Activated CD8-positive, alpha-beta T cell treated with anti-CD3 and anti-CD28 coated beads for 36 hours (primary cell): ENCODE measurements at places on chromosomes 7 and 10.

DNA sequence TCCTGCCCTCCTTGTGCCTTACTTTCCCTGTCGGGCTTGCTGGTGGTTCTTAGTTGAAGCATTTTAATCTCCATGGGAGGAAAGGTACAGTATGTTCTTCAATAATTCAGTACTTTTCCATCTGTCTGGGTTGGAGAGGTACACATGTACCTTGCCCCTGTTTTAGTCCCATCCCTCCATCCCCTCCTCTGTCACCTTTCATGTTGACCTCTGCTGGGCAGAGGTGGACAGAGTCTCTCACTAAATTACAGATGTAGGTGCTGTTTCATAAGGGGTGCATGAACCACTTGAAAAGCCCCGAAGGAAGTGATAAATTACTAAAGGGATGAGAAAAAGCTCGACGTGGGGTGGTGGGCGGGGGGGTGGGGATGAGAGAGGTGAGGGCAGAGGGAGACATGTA is 5.4 kb downstream of the AGFG2 start:
- no peak for DNase-seq

GRCh38 chr10:112959207-112959838 is 9.3 kb downstream of the TCF7L2 start:
- DNase-seq = no peak

DNA sequence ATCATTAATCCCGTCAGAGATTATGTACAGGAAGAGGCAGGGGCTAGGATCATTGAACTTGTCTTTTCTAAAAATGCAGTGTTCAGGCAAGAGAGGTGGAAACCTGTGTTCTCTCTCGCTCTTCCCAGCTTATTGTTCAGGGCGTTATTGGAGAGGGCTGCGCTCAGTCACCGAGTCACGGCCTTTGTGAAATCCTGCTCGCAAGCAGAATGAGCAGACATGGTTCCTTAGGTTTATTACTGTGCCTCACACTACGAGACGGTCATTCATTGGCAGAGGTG is 631 bp upstream of the PRKRIP1 start:
- DNase-seq = no peak

DNA sequence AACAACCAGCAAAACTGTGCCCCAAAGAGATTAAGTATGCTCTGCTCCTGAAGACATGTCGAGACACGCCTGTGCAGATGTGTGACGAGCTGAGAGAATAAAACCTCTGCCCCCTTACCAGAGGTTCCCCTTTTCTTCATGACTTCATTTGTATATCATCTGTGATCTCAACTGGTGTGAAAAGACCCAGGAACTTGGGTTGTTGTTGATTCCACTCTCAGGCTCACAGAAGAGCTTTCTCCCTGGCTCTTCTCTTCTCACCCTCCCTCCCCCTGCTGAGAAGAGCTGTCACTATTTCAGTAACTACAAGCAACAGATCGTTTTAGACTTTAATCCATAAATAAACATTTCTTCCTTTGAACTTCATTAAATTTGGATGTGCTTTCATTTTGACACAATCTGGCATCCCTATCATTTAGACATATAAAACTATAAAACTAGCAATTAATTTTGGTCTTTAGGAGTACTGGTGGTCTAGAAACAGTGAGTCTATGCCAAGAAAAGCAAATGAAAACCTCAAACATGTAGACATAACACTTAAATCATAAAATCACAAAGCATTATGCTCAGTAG is 179.3 kb upstream of the FZD8 start:
- no peak for DNase-seq

GRCh38 chr10:30481603-30482002 is 47.6 kb downstream of the MAP3K8 start:
- DNase-seq = no peak

GRCh38 chr7:133252506-133252857 is 396 bp upstream of the EXOC4 start:
- no peak for DNase-seq

DNA sequence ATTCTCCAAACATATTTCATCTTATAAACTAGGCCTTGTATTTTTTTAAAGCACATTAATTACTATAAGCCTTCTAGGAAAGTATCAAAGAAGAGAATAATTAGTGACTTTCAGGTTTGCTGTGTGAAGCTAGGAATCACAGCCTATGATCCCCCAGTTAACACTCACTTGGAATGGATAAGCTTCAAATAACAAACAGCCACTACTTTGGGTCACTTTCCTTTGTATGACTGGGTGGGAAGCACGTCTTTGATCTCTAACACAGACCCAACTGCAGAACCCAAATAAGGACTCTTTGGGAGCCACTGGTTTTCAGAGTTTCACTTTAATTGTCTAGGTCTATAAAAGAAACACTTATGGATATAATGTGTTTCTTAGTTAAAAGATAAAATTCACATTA is 769.3 kb downstream of the MAGI2 start:
- DNase-seq = no peak

DNA sequence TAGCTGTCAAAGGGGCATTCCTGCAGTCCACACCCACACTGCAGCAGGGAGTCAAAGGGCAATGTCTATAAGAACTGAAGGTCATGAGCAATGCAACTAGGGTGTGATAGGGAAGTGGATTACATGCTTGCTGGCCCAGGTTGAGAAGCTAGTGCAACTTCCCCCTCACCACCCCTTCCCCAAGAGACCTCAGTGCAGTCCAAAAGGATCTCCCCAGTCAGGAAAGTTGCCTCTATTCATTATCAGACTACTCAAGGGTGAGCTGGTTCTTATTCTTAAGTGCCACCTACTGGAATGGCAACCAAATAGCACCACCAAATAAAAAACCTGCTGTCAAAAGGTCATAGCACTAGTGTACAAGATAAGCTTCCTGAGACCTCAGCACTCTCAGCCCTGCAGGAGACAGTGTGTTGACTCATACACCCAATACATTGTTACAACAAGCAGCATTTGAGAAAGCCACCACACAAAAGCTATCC is 28.2 kb downstream of the MTERF1 start:
- no peak for DNase-seq

GRCh38 chr10:36373424-36374096 is 731.5 kb upstream of the FZD8 start:
- DNase-seq = no peak

DNA sequence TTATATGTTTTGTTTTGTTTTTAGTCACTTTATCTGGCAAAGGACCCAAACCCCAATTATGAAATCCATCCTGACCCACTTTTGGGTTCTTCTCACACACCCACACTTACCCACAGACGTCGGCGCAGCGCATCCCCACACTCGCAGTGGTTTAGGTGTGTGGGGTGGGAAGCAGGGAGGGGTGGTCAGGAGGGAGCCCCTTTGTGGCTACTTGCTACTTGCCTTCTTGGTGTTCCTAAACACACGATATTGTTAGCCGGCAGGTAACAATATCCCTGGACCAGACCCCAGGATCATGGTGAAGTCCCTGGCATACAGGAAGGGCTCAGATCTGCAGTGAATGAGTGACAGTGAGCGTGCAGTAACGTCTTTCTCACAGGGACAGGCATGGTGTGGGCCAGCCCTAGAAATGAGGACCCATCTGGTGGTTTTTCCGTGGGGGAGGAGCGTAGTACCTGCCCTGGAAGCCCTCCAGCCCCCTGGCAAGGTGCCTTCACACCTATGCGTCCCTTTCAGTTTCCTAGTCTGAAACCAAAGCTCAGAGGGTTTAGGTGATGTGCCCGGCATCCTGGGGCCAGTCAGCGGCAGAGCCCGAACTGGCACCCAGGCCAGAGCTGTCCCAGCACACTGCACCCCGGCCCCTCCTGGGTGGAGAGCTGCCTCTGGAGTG is 4.4 kb downstream of the SPOCK2 start:
- DNase-seq = peak; percentile 87

- DNase-seq = no peak
These were observed 283.7 kb upstream of the FZD1 start for GRCh38 chr7:90980545-90980944.

DNA sequence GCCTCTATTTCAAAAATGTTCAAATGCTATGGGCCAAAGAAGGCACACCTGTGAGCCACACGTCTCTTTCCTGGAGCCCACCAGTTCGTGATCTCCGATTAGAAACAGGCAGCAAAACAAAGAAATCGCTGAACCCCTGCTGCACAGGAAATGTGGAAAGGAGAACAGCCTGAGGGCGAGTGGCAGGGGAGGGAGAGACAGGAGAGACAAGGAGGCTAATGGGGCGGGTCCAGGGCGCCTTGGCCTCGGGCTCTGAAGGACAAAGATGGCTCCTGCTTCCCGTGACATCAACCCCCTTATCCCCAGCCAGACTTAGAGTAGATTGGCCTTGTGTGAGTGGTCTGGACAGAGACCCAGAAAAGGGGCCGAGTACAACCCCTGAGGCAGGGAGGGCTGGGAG is 62.4 kb upstream of the DOCK1 start:
- DNase-seq = no peak

DNA sequence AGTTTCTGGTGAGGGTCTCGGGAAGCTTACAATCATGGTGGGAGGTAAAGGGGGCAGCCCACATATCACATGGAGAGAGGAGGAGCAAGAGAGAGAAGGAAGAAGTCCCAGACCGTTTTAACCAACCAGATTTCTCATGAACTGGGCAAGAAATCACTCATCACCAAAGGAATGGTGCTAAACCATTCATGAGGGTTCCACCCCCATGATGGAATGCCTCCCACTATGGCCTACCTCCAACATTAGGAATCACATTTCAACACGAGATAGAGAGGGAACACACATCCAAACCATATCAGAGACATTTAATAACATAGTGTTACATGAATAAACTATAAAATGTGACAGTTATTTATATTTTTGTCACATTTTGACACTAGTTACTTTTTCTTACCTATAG is 214.8 kb upstream of the MAGI2 start:
- DNase-seq = no peak

- no peak for DNase-seq
These were observed 17.3 kb downstream of the SRGN start for GRCh38 chr10:69104994-69105790.

DNA sequence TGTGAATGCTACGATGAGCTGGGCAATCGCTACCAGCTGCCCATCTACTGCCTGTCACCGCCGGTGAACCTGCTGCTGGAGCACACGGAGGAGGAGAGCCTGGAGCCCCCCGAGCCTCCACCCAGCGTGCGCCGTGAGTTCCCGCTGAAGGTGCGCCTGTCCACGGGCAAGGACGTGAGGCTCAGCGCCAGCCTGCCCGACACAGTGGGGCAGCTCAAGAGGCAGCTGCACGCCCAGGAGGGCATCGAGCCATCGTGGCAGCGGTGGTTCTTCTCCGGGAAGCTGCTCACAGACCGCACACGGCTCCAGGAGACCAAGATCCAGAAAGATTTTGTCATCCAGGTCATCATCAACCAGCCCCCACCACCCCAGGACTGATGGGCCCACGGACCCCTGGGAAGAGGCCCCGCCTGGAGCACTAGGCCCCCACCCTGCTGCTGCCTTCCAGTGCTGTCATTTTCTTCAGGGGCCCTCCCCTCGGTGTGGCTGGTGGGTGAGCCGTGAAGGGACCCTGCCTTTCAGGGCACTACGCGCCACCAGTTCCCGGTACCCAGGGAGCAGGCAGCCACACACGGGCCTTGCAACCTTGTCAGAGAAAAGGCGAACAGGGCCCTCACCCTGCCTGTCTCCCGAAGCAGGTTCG is 2.3 kb upstream of the ANKRD2 start:
- no peak for DNase-seq

GRCh38 chr10:10499839-10500238 is 517.8 kb upstream of the CELF2 start:
- no peak for DNase-seq

DNA sequence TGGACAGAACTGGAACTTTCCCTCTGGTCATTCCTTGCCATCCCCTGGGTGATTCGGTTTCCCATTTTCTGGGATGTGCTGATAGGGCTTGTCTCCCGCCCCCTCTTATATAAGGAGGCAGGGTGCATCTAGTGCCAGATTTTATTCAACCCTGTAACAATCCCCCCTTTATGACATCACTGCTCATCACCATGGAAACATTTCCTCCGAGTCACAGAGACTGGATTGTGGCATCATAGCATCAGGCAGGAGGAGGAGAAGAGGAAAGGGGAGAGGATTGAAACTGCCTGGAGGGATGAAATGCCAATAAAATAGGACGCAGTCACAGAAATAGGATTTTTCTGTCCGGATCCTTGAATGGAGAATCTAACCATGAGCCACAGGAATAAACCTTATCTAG is 25.0 kb downstream of the SORCS3 start:
- no peak for DNase-seq
